ENCODE measurements at places on chromosomes 1 and 21.
A peak's percentile ranks its signal among the peaks of the same experiment; 100 is the strongest.

GRCh38 chr1:6785728-6786505 lies 663 bp downstream of the CAMTA1 start:
- DNase-seq: no peak

GRCh38 chr1:88916883-88917282 lies 25.5 kb upstream of the GTF2B start:
- no peak for DNase-seq

DNA sequence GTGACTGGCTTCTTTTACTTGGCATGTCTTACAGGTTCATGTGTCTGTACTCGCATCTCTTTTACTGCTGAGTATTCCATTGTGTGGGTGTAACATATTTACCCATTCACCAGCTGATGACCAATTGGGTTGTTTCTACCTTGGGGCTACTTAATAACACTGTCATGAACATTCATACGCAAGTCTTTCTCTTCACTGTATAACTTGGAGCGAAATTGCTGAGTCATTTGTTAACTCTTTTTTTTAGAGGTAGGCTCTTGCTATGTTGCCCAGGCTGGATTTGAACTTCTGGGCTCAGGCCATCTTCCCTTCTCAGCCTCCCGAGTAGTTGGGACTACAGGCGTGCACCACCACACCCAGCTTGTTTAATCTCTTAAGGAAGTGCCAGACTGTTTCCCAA lies 6.5 kb downstream of the PYCR2 start:
- DNase-seq: no peak

DNA sequence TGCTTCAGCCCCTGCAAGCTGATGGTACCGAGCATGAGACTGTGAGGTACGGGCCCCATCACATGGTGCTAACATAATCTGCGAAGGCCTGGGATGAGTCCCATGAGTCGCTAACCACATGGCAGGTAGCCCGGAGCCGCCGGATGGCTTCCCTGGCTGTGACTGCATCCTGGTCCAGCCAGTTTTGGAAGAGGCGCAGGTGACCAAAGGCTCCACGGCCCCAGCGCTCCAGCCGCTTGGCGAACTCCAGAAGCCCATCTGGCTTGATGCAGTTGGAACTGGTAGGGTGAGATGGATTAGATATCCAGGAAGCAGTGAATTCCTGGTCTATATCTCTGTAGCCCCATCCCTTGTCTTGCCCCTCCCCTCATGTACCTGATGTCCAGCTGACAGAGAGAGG lies 24.6 kb downstream of the LRRC41 start:
- DNase-seq: no peak

DNA sequence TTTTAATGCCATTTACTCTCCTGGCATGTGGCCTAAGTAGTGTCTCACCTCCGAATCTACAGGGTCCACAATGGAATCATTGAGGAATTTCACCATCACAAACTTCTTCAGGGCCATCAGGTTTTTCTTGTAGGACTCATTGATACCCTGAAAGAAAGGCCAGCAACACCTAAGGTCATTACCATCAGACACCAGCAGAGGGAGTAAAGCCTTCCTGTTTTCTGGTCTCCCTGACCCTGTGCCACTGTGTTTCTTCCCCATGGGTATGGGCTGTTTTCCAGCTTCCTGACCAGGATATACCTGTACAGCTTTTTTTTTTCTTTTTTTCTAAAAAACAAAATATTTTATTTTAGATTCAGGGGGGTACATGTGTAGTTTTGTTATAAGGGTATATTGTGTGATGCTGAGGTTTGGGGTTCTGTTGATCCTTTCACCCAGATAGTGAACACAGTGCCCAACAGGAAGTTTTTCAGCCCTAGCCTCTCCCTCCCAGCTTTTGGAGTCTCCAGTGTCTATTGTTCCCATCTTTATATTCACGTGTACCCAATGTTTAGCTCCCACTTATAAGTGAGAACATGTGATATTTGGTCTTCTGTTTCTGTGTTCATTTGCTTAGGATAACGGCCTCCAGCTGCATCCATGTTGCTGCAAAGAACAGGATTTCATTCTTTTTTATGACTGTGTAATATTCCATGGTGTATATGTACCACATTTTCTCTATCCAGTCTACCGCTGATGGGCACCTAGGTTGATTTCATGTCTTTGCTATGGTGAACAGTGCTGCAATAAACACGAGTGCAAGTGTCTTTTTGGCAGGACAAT lies 18.3 kb downstream of the PPT1 start:
- DNase-seq: peak; percentile 25

DNA sequence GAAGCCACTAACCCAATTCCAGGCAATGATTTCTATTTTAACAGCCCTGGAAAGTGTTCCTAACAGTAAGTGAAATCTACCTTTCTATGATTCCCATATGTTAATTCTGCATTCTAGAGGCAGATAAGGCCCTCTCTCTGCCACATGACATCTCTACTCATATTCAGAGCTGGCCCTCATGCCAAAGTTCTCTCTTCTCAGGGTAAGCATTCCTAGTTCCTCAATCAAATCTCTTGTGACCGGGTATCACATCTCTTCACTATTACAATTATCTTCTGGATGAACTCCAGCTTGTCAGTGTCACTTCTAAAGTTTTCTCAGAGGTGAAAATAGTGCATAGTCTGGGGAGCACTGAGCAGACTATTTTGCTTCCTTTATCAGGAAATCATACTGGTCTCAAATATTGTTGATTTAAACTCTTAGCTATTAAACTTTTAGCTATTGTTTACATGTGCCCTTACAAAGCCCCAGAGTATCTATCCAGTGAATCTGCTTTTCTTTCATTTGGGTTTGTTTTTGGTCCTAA lies 66.4 kb upstream of the TNFSF18 start:
- no peak for DNase-seq

GRCh38 chr1:208737922-208738321 lies 493.7 kb upstream of the PLXNA2 start:
- no peak for DNase-seq

DNA sequence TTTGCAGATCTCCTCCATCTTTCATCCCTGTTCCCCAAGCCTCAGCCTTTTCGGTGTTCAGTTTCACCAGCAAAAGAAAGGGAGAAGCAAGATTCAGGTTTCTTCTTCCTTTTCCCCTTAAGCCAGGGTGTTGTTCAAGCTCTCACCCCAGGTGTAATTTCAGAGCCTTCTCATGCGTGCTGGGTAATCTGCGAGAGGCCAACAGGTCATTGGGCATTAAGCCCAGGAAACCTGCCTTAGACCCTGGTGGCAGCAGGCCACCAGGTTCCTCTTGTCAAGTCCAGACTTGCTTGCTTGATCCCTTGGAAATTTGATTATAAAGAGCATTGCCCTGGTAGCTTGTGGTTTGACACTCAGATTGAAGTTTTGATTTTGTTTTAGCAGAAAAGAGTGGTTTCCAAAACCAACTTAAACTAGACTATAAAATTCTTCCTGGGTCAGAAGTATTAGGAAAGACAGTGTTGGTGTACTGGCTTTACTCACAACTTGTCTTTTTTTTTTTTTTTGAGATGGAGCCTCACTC lies 6.9 kb downstream of the AKR1A1 start:
- no peak for DNase-seq

DNA sequence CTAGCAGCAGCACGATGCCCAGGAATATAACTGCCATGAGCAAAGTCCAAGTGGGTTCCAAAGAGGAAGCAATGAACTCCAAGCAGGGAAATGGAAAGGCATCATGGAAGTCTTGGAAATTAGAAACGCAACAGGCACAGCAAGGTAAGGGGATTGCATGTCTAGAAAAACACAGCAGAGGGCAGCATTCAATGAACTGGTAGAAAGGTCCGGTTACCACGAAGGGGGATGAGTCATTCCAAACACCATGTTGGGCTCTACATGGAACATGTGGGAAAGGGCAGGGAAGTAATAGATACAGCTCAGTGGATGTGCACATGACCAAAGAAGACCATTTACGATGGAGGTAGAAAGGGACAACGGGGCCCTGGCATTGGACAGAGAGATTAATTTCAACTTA lies 36.4 kb downstream of the RXRG start:
- no peak for DNase-seq

GRCh38 chr1:230476622-230477003 lies 50.5 kb upstream of the PGBD5 start:
- DNase-seq: no peak

DNA sequence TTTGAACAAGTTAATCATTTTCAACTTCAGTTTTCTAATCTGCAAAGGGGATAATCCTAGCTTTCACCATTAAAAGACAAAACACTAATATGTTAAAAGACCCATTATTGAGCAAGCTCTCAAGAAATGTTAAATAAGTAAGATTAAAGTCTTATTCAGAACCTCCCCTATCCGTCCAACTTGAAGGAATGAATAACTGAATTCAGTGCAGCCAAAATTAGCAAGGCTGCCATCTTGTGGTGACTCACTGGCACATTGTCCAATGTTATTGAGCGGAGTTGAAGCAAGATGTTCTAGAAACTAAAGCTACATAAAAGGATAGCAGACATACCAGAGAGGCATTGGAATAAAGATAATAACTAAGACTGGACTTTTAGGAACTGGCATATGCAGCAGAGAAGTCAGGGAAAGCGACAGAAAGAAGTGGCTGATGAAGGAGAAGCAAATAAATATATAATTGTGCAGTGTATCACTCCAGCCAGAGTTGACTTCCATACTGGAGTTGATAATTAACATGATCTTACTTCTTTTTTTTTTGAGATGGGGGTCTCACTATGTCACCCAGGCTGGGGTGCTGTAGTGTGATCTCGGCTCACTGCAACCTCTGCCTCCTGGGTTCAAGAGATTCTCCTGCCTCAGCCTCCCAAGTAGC lies 8.2 kb upstream of the CAP1 start:
- DNase-seq: peak; percentile 59

GRCh38 chr1:40079774-40080400 lies 17.2 kb downstream of the PPT1 start:
- no peak for DNase-seq

GRCh38 chr1:42780176-42780575 lies 4.6 kb upstream of the TMEM269 start:
- no peak for DNase-seq

DNA sequence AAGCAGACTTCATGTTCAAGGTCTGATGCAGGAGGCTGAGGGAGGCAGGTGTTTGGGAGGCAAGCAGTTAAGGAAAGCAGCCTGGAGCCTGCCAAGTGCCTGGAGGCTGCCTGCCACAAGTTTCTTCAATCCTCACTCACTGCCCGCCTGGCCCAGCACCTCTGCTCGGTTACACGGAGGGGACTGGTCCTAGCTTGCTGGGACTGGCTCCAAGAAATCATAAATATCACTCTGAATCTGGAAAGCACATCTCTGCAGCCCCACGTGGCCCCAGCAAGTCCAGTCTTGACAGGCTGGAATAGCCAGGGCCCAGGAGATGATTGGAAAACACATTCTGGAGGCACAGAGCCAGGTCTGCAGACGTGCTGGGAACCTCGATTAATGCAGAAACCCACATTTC lies 83.9 kb downstream of the BCAR3 start:
- no peak for DNase-seq

DNA sequence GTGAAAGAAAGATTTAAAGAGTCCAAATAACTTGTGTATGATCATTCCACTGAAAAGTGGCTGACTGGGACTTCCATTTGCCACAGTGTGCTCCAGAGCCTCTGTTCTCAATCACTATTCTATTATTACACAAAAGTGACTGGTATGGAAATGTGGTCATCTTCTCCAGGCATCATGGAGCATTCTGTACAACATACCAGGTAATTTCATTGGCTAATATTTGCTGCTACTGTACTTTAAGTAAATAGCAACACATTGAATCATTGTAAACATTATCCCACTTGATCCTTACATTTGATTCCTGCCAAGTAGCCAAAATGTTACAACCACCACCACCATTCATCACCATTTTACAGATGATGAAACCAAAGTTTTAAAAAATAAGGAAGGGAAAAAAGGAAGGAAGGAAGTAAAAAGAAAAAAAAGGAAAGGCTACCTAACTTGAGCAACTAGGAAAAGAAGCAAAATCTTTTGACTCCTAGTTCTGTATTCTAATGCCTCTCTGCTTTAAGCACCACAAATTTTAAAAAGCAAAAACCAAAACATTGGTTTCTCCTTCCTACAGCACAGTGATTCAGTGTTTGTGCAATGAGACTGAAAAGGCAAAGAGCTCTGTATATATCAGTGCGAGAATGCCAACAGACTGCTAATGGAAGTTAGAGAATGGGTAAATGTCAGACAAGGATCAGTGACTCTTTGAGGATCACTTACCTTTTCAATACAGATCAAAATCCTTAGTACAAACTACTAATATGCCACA lies 361.4 kb upstream of the PTBP2 start:
- DNase-seq: no peak

GRCh38 chr1:194071205-194071604 lies 884.8 kb upstream of the B3GALT2 start:
- DNase-seq: no peak

GRCh38 chr1:158654571-158654970 lies 31.9 kb downstream of the SPTA1 start:
- no peak for DNase-seq

DNA sequence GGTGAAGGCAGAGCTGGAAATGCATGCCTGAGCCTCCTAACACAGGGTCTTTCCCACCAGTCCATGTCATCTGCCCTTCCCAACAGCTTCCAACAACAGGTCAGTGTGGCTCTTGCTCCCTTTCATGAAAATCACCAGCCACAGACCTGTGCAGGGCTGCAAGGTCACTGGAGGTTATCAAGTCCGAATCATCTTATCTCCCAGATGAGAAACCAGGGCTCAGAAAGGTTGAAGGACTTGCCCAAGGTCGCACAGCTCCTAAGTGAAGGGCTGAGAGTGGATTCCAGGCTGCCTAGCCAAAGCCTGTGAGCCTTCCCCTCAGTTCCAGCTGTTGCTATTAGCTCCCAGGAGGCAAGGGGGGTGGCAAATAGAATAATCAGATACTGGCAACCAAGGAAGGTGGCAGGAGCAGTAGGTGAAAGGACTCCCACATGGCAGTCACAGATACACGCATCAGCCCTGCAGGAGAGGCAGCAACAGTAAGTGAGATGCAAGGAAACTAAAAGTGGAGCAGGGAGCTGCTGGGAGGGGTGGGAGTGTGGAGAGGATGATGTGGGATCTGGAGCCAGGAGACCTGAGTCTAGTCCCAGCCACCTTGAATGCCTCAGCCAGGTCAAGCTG lies 74.2 kb downstream of the SSBP3 start:
- no peak for DNase-seq

GRCh38 chr1:51323778-51324177 lies 6.6 kb downstream of the TTC39A start:
- no peak for DNase-seq

DNA sequence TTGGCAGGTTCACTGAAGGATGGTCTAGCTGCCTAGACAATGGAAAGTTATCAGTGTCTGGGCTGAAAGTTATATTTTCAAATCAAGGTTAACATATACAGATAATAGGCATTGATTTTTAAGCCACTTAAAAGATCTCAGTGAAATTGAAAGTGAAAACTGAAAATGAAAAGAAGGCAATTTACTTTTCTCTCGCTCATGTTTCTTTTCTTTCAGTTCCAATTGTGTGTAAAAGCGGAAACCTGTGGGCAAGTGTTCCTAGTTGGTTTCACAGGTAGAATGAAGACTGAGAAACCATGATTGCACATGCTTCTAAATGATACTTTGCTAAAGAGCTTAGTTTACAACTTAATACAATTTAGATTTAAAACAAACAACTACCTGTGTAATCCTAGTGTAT lies 383.7 kb downstream of the ZP4 start:
- DNase-seq: no peak

- DNase-seq: peak; percentile 74
Measured at GRCh38 chr1:155241069-155241679, 14.1 kb downstream of the ENTREP3 start.

- DNase-seq: peak; percentile 58
Measured at GRCh38 chr1:38000529-38001455, 4.5 kb downstream of the FHL3 start.

- no peak for DNase-seq
Measured at GRCh38 chr1:50023292-50024159, at the start of gene AGBL4. AGBL4 (minus strand) TSS chr1:50023954.
